ENCODE measurements at places on chromosomes 7 and 10.
A peak's percentile ranks its signal among the peaks of the same experiment; 100 is the strongest.

DNA sequence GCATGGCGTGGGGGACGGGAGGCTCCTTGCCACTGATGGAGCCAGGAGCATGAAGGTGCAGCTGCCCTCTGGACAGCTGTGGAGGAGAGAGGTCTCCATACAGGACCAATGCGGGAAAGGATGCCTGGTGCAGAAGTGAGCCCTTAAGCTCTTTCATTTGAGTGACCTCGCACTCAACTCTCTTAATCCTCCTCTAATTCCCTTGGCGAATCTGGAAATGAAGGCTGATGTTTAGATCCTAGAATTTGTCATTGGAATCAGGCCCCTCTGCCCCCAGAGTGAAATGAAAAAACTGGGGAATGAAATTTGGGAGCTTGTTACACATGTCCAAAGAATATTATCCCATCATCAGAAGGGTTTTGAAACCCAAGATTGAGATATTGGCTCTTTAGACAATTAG, 639.5 kb downstream of the LRMDA start:
- DNase-seq, result no peak

DNA sequence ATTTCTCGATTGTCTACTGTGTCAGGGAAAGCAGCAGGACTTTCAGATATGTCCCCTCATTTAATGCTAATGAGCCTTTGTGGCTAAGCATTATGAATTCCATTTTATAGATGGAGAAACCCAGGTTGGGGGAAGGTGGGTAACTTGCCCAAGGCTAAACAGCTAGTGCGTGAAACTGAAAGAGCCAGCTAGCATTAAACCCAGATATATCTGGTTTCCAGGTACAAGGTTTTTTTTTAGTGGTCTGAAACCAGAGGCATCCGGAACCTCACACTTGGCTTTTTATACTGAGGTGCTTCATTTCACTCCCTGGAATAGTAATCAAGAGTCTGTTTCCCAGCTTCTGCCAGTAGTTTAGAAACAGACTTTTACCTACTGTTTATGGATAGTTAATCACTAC, 694.8 kb downstream of the PHTF2 start:
- no peak for DNase-seq

DNA sequence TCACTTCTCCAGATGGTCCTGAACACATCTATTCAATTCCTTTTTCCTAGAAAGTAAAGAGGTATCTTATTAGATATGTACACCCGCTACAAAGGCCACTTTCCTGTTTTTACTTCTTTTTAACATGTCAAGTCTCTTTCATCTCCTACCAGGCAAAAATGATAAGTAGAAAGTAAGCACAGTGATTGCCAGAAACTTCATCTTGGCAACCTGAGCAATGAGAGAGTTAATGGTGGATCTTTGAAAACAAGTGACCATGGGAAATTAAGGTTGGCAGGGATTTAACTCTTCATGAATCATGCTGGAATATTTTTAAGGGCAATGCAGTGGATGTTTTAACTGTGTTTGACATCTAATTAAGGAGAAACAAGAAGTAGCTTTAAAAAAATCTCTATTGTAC, 2.7 kb downstream of the SEMA3A start:
- DNase-seq, result no peak

- DNase-seq, result no peak
These were observed 104.8 kb downstream of the PPP1R3C start for GRCh38 chr10:91528080-91528479.

GRCh38 chr10:122279725-122280141, 8.6 kb downstream of the BTBD16 start:
- peak; percentile 66 for DNase-seq

- no peak for DNase-seq
These were observed 7.0 kb upstream of the CAMK2G start for GRCh38 chr10:73881221-73881919.

DNA sequence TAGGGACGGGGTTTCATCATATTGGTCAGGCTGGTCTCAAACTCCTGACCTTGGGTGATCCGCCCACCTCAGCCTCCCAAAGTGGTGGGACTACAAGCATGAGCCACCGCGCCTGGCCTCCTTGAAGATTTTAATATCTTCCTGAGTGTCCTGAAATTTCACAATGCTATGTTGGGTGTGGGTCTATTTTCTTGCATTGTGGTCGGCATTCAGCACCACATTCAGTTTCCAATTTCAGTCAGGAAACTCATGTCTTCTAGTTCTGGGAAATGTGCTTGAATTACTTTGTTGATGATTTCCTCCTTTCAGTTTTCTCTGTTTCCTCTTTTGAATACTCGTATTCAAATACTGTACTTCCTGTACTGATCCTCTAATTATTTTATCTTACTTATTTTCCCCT, 49.3 kb upstream of the IL6 start:
- DNase-seq, result no peak

DNA sequence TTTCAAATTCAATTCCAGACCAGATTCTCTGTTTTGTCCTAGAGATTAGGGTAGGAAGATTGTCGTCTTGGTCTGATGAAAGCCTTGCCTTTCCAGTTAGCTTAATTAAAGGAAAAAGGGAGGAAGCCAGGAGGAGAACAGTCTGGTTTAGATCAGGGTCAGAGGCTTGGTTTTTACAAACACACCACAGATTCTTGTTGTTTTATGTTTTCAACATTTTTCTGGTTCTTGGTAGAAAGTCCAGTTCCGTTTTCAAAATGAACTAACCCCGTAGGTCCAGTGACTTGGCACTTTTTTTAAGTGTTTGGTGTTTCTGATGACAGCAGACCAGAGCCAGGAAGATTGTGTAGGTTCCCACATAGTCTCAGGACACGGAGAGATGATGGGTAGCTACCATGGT, 167.1 kb upstream of the INHBA start:
- DNase-seq, result no peak

DNA sequence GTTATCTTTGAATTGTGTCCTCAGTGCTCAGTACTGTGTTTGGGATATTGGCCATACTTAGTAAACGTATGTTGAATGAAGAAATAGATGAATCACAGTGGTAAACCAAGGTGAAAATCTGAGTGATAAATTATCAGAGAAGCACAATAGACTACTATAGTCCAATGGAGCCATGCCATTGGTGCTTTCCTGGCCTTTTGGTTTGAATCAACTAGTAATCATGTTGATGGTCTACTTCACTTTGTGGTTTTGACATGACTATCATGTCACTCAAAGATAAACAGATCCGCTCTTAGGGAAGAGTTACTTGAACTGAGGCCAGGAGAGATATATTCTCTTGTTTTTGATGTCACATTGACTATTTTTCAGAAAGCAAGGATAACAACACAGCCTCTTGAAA, 86.1 kb upstream of the IGFBP3 start:
- DNase-seq, result no peak

DNA sequence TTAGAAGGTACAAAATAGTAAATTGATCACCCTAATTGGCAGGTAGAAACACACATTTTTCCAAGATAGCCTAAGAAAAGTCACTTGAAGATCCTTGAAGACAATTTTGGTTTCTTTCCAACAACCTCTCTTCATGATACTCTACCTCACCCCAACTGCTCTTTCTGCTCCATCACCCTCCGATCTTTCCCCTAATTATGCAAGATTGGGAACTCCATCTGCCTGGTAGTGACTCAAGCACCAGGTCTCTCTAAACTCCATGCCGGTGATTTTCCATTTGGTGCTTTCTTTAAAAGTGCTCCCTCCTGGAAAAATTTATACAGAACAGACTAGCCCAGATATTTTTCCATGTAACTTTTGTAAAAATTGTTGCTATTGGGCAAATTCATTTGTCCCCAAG, 1.1 kb upstream of the AKR1B1 start:
- DNase-seq, result no peak

DNA sequence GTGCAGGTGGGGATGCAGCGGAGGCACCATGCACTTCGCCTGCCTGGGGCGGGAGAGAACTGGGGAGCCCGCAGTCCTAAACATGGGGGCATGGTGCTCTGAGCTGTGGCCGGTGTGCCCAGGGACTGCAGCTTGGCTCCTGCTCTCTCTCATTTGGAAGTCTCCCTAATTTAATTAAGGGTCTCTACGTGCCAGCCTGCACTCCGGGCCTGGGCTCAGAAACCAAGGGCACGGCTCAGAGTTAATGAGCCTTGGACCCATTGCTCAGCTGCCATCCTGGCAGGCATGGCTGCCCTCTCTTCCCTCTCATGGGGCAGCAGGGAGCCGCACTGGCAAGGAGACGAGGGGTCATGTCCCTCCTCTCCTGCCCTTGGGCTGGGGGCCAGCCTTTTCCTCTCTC, 115.6 kb downstream of the CDH23 start:
- DNase-seq, result no peak

GRCh38 chr10:126476246-126476645, 88.0 kb upstream of the ADAM12 start:
- no peak for DNase-seq

DNA sequence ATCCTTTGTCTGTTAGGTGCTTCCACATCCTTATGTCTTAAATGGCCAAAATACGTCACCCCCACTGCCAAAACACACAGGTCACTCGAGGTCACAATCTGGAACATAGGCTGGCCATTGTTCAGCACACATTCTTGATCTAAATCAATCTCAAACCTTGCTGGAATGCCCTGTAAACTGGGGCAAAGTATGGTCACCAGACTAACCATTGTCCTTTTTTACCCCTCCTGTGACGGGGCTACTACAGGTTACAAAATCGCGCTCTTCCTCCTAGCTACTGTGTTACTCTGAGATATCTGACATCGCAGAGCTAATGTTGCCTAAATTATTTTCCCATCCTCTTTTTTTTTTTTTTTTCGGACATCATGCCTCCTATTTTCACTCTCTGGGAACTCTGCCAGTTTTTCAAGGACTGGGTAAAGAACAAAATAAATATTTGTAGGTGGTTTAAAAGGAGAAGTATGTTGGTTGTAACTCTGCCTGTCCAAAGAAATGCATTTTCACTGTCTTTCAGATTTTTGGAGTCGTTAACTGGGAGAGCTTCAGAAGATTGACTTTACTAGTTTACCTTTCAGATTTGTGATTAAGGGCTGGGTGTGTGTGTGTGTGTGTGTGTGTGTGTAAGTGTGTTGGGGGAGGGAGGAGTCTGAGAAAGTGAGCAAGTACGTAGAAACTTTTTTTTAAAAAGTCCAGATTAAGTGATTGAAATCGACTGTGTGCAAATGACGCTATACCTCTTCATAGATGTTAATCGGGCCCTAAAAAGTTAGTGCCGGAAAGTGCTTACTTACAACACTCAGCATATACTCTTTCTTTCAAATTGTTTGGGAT, 942 bp upstream of the KIAA1217 start:
- DNase-seq, result no peak

DNA sequence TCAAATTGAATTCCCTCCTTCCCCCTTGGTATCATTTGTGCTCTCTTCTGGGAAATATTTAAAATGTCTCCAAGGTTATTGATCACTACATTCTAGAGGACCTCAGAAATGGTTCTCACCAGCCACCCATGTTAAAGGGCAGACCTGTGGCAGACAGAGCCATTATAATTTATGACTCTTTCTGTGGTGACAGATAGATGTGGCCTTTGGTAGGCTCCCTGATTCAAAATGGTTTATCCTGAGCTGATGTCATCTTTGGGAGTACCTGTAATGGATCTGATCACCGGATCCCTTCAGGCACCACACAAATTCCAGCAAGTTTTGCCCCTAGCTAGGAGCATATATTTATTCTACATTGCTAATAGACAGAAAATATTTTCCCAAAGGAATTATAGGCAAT, 267.5 kb downstream of the SDK1 start:
- no peak for DNase-seq

DNA sequence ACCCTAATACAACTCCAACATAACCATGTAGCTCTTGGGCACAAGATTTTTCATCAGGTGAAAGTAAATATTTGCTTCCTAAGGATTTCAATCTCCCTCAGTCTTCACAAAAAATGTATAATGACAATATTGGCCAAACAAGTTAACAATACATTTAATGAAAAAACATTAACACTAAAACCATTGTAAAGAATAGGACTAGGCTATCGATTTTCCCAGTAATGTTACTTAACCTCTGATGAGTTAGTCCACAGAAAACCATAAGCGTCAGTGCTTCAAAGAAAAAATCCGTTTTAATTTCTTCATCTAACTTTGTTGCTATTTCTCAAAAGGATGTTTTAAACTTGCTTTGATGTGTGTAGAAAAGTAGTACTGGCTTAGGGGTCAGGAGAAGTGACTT, 1.2 kb downstream of the ZNF33B start:
- DNase-seq, result no peak

DNA sequence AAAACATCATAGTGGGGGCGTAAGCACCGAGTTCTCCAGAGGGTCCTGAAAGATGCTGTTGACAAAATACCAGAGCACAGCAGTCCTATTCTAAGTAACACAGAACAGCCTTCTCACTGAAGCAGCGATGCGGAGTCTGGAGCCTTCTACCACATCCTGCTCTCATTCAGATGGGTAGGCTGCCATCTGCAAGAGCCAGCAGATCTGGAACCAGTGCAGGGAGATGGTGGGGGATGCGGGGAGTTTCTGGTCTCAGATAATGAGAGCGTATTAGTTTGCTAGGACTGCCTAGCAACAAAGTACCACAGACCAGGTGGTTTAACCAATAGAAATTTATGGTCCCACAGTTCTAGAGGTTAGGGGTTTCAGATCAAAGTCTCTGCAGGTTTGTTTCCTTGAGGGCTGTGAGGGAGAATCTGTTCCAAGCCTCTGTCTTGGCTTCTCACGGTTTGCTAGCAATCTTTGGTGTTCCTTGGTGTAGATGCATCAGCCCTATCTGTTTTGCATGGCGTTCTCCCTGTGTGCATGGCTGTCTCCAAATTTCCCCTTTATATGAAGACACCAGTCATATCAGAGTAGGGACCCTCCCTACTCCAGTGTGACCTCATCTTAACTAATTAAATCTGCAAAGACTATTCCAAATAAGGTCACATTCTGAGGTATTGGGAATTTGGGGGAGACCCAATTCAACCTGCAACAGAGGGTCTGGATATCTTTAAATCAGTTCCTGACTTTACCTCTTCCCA, 52.0 kb upstream of the STEAP1B start:
- no peak for DNase-seq

DNA sequence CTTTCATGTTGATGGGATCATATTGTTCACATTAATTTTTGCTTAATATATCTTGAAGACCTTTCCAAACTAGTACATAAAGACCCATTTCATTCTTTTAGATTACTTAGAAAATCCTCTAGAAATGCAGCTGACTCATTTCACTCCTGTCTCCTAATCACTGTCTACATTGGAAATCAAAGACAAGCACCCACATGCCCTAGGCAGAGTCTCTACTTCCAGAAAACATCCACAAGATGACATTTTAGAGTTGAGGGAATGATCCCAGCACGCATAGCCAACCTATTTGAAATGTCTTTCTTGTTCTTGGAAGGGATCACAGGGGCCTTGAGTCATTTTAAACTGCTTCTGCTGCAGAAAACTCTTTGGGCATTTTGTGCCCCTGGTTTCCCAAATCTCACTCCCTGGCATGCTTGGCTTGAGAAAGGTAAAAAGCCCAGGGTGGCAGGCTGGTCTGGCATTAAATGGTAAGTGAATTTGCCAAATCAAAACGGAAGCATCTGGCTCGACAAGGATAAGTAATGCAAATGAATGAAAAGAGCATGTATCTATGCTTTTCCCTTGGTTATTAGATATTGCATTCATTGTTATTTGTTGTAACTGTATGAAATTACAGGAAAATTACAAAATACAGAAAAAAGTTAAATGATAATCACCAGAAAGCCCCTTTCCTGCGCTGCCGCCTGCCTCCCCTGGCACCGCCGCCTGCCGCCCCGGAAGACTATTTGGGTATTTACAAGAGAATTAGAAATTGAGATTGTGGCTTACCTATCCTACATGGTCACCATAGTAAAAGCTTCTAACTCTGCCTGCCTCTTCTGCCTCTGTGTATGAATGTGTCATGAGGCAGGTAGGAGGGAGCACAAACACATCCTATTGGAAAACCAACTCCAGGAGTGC, 225.3 kb downstream of the PTEN start:
- no peak for DNase-seq
